ENCODE measurements at places on chromosomes 4 and X.

GRCh38 chr4:57083090-57083489, 27.1 kb downstream of the IGFBP7 start:
- no peak for DNase-seq

DNA sequence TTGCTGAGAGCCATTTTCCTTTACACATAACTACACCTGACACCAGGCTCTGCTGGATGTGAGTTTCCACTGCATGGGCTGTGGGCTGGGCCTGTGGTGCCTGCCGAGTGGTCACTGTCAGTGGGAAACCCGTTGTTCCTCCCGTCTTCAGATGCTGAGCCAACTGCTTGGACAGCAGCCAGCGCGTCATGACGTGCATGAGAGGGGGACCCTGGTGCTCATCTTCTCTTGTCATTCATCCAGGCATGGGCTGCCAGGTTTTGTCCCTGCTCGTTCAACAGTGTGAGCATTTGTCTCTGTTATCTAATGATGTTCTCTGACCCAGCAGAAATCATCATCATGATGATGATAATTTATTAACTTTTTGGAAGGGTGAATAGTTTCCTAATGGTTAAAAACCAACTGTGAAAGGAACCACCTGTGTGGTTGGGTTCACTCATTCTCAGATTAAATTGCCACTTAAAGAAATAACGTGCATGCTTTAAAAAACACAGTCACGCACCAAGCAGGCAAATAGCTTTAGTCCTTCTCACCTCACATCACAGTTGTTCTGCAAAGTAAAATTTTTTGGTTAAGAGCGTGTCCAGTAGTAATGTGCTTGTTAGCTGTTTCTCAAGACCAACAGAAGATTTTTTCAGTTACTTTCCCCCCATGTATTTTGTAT, 19.9 kb upstream of the CLDN34 start:
- no peak for DNase-seq

- no peak for DNase-seq
Measured at GRCh38 chr4:123031664-123032063, 109.3 kb upstream of the NUDT6 start.

- DNase-seq: no peak
Measured at GRCh38 chr4:149965206-149965605, 113.0 kb upstream of the DCLK2 start.

DNA sequence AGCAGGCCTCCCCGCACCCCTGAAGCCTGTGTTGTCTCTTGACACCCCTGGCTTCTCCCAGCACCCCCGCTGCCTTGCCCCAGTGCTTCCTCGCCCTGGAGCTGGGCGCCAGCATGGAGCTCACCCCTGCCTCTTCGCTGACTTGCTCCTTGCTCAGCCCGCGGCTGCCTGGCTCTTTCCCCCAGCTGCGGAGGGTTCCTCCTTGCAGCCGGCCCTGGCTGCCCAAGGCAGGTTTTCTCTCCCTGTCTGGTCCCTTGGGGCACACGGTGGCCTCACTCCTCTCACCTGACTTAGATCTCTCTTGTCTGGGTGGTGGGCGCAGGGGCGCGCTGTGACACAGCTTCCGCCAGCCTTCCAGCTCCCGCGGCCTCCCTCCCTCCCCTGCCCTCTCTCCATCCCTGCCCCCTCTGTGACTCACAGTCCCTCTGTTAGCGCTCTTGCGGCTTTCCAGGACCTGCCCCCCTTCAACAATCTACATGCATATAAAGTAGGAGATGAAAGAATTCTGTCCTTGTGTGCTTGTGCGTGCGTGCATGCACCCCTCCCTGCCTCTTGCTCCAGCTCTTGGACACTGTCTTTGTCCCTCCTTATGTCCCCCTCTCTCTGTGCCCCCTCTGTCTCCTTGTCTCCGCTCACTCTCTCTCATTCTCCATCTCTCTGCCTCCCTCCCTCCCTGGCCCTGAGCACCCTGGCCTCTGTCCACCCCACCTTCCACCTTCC, 2.2 kb downstream of the PLXNB3 start:
- no peak for DNase-seq

DNA sequence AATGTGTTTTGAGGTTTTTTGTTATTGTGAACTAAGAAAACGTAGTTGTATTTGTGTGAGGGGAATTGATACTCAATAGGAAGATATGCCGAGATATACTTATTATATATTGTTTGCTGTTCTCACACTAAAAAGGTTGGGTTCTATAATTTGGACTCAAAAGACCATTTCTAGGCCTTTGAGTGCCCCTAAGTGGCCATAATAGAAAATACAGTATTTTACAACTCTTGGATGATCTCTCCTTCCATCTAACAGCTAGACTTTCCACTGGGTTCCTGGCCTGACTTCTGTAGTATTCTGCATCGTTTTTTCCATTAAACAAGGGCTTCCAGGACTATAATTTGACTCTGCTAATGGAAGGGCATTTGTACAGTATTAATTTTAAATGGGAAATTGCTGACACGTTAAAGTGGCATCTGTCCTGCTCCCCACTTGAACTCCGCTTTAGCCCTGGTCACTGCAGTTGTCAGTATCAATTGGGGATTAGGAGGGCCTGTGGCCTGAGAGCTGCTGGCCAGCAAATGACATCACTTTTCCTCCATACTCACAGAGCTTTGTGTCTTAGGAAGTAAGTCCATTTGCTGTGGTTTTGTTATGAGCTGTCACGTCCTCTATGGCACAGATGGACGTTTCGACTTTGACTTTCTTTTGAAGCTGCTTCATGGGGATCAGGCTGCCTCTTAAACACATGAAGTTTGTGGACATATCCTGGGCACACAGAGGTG, 176.9 kb downstream of the SLIT2 start:
- no peak for DNase-seq
